ENCODE measurements at places on chromosomes 12 and 14. TPM values are rescaled to one million over a fixed set of nuclear protein-coding genes. Genes with fewer than 3 reads are reported as not detected.

KRT84 gene
- total RNA-seq, result not detected

- H3K27ac ChIP-seq, result no peak overlapping the region
- no peaks in the 10 kb centered on the region for H3K4me1 ChIP-seq
- H3K4me3 ChIP-seq, result no peak overlapping the region
Measured at GRCh38 chr14:42319996-42320395, 713.3 kb downstream of the LRFN5 start.

DNA sequence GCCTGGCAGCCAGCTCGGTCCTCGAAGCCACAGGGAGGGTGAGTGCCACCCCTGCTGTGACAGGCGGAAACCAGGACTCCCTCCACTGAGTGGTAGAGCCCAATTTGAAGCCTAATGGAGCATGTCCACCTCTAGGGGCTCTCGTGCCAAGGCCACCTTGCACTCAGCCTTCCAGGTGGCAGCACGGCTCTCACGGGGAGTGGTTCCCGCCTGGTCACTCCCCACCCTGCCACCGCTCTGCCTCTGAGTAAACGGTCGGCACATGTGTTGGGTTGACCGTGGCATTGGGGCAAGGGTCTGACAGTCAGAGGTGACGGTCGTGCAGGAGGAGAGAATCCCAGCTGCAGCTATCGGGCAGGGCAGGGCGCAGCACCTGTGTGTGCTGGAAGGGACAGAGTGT, 34.8 kb downstream of the IL31 start:
- H3K4me1 ChIP-seq, result no peaks in the 10 kb centered on the region
- no peak overlapping the region for H3K27ac ChIP-seq
- no peak for DNase-seq
- H3K4me3 ChIP-seq, result no peak overlapping the region
- no peaks in the 10 kb centered on the region for H3K27me3 ChIP-seq

GRCh38 chr14:23877111-23877510, 76.5 kb upstream of the DHRS4 start:
- no peaks in the 10 kb centered on the region for H3K36me3 ChIP-seq
- H3K4me3 ChIP-seq, result no peak overlapping the region
- peaks cover 3% of the 10 kb centered on the region for H3K27me3 ChIP-seq
- no peak for DNase-seq
- H3K27ac ChIP-seq, result no peak overlapping the region
- H3K4me1 ChIP-seq, result no peaks in the 10 kb centered on the region
